ENCODE measurements at places on chromosomes 12 and 14.

- no peak for DNase-seq
Observed at GRCh38 chr12:89636776-89637160, 71.9 kb downstream of the ATP2B1 start.

- no peak for DNase-seq
Observed at GRCh38 chr12:99771659-99772058, 124.1 kb downstream of the GARIN6 start.

- no peak for DNase-seq
Observed at GRCh38 chr14:75454963-75455546, 27.2 kb downstream of the JDP2 start.

DNA sequence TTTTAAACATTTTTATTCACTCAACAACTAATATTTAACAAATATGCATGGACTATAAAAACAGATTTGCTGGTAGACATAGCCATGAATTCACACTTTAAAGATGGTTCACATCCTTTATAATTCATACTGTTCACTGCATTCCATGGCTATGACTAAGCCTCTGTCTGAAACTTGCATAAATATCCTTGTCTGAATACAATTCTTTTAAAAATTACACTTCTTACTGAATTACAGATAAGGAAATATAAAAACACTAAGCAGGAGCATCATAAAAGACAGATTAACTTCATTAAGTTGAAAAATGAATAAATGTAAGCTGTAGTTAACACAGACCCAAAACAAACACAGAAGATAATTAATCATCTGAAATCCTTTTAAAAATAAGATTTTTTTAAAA lies 53.8 kb downstream of the GXYLT1 start:
- no peak for DNase-seq

GRCh38 chr12:58381546-58381945 lies 440.2 kb downstream of the ATP23 start:
- no peak for DNase-seq

- no peak for DNase-seq
Observed at GRCh38 chr12:105275997-105276733, 40.2 kb upstream of the APPL2 start.

- no peak for DNase-seq
Observed at GRCh38 chr14:36619853-36620252, 37.4 kb upstream of the NKX2-8 start.

GRCh38 chr14:65229748-65230728 lies 127.7 kb upstream of the MAX start:
- no peak for DNase-seq

GRCh38 chr12:114384739-114385138 lies 21.2 kb downstream of the TBX5 start:
- no peak for DNase-seq

DNA sequence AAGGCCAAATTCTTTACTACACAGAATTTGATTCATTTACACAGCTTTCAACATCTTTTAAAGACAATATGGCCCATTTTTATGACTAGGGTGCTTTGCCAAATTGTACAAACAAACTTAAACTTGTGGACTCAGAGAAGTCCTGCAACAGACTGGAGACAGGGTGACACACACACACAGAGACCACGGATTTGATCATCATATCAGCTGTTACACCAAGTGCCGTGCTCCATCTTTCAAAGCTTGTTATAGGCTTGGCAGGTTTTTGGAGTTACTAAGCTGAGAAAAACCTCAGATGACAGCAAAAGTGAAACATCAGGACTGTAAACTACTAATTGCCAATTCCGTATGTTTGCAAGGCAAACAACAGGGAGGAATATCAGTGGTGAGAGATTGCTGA lies 811.7 kb downstream of the GALC start:
- DNase-seq, result no peak

- no peak for DNase-seq
Observed at GRCh38 chr12:62656591-62657362, 190.2 kb downstream of the MON2 start.

DNA sequence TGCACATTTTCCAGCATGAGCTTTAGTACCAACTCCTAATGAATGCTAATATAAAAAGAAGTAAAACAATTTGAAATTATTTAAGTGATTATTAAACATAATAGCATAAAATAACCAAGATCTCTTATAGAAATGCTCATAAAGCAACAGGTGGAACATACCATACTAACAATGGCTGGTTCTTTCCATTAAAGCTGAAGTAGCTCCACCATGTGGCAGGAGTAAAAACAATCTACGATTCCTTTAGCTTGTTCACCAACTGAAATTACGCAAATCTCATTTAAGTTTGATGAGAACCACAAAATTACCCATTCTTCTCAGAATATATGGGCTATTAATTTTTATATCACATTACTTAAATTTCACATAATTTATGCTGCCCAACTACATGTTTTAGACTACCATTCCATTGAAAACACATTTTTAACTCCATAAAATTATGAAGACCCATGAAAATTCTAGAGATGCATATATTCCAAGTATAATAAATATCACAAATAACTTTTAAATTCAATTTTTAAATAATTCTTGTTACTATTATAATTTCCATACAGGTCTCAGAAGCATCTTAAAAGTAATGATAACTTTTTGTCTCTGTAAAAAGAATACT lies 213.6 kb downstream of the DAD1 start:
- DNase-seq, result peak; percentile 7

GRCh38 chr12:106285982-106286381 lies 16.6 kb upstream of the TCP11L2 start:
- DNase-seq, result no peak

GRCh38 chr12:74066476-74066875 lies 471.2 kb upstream of the ATXN7L3B start:
- no peak for DNase-seq

- no peak for DNase-seq
Observed at GRCh38 chr14:67557118-67557517, 24.0 kb downstream of the PLEKHH1 start.

DNA sequence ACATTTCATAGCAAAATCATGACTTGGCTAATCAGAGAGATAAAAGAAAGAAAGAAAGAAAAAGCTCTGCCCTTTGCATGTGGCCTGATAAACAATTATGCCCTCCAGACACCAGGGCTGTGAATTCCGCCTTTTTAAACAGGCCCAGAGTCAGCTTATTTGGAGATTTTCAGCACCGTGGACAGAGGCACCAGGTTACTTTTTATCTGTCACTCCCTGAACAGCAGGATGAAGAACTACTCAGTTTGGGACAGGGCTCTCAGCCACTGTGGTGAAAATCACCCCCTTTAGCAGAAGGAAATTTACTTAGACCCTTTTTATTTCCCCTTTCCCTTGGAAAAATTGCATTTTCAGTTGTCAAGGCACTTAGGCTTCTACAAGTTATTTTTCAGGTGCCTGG lies 359.9 kb downstream of the NRXN3 start:
- DNase-seq, result no peak

GRCh38 chr14:106308839-106309389 lies 782.5 kb downstream of the TMEM121 start:
- no peak for DNase-seq

GRCh38 chr14:59679872-59680271 lies 103.3 kb upstream of the CCDC175 start:
- DNase-seq, result no peak

DNA sequence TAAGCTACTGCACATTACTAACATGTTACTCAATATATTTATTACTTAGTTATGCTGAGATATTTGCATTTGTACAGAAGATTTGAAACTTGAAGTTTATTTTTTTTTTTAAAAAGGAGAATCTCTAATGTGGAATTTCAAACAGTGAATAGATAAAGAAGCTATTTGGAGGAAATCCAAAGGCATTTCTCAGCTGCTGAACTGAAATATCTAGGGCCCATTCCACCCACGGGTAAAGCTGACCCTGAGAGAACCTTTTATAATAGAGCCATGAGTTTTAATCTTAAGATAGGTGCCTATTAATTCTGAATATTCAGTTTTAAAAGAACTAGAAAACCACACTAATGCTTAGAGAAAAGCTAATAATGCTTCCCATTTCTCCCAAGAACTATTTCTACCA lies 225.4 kb upstream of the CAND1 start:
- DNase-seq, result no peak
